Stimulated activated naive CD4-positive, alpha-beta T cell (primary cell): ENCODE measurements at places on chromosomes 11 and 22.

DNA sequence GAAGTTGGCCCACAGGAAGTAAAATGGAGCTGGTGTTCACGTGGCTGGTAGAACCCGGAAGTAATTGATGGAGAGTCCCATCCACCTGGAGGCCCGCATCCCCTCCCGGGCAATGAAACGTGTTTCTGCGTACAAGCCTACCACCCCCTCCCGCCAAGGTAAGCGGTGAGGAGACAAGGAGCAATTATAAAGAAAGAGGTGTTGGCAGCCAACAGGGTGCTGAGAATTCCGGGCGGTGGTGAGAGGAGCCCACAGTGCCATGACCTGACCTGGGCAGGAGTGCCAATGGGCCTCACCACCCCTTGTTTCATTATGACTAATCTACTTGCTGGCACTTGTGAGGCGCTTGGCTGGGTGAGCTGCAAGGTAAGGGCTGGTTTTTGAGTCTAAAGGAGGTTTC lies 83.8 kb upstream of the BID start:
- no peak for DNase-seq

DNA sequence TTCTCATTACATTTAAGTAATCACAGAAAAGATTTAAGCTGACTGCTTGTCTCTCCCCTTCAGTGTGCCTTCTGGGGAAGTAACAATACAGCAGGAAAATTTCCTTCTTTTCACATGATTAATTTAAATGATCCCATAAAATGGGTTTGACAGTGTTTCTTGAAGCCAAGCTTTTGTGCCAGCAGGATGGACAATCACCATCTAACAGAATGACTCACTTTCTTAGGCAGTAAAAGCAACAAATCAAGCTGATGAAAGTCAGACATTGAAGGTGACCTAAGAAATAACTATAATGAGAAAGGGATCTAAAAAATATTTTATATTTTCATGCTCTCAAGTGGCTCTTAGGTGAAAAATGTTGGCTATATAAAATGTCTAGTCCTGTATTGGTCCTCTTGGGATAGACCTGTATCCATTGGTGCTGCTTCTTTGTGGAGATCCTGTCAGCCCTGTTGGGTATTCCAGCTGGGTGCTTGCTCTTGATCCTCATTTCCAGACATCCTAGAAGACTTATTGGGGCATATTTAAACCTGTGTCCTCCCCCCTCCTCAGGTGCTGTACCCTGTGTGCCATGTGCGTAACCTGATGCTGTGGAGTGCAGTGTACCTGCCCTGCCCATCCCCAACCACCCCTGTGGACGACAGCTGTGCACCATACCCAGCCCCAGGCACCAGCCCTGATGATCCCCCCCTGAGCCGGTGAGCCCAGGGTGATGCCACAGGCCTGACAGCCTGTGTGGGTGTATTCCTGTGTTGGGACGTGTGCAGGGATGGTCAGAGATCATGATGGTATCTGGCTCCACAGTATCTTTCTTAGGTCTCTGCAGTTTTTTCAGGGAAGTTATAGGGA lies 62.7 kb upstream of the HORMAD2 start:
- no peak for DNase-seq

DNA sequence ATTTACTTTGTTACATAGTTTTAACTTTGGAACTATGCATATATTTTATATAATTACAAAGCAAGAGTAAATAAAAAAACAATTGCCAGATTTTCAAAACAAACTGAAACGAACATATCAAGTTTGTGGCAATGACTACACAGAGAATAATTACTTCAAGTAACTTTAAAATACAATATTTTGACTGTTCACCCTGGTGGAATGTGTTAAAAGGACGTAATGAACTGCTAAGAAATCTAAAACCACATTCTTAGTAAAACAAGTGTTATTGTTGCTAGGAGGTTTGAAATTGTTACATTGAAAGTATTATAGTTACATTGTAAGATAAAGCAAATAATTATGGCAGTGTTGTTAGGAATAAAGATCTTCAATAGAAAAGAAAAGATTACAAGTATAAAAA lies 71.4 kb downstream of the SFI1 start:
- no peak for DNase-seq

DNA sequence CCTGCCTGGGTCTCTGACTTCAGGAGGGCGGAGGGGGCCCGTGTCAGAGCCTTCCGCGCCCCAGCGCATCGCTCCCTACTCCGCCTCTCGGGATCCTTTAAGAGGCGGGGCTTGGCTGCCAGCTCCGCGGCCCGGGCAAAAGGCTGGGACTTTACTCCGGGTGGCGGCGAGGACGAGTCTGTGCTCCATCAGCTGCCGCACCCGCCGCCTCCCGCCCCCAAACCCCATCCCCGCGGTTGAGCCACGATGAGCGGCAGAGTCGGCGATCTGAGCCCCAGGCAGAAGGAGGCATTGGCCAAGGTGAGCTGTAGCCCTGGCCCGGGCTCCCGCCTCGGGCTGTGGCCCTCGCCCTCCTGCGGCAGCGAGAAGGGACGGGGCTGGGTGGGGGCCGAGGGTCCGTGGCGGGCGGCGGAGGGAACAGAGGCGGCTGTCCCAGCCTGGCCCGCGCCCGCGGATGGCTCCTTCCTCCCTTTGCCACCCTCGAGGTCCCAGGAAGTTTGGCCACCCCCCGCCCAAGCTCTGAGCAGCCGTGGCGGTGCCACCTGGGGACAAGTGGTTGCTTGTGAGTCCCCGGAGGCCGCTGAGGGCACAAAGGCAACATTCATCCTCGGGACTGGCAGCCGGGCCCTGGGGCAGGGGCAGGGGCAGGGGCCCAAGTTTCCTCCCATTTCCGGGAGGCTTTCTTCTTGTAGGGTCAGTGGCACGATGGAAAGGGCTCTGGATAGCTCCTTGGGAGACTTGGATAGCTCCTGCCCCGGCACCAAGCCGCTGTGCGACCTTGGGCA lies at the start of gene SEC14L2:
Gene SEC14L2 (plus strand): TSS at position 148 of the 785 bp plus-strand sequence. CDS start 99 bp downstream, at position 247.
- DNase-seq: no peak

- DNase-seq: peak; percentile 57
These were observed 3.4 kb downstream of the TSPAN32 start for GRCh38 chr11:2305140-2305778.

GRCh38 chr11:1460986-1461825 lies 25.4 kb downstream of the MOB2 start:
- no peak for DNase-seq

GRCh38 chr11:132111316-132111715 lies 740.9 kb downstream of the NTM start:
- no peak for DNase-seq

DNA sequence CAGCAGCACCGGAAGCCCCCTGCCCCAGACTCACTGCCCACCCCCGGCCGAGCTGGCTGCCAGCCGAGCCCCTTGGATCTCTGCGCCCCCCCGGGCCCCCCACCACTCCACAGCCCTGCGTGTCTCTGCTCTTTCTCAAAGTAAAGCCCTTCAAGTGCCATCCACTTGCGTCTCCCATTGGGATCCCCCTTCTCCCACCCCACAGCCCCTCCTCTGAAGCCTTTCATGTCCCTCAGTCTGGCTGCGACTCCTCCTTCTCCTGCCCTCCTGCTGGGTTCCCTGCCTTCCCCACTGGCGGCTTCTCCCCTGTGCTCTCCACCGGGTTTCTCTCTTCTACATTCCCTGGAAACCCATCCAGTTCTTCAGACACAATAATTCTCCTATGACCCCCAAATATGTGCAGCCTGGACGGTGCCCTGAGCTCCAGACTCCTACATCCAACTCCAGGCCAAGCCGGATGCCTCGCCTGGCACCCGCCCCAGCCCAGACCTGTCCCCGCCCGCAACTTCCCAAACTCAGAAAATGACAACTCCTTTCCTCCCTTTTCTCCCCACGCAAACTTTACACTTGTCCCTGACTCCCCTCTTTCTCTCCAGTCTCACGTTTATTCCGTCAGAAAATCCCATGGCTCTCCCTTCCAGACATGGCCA lies 108.9 kb downstream of the WNT7B start:
- no peak for DNase-seq

DNA sequence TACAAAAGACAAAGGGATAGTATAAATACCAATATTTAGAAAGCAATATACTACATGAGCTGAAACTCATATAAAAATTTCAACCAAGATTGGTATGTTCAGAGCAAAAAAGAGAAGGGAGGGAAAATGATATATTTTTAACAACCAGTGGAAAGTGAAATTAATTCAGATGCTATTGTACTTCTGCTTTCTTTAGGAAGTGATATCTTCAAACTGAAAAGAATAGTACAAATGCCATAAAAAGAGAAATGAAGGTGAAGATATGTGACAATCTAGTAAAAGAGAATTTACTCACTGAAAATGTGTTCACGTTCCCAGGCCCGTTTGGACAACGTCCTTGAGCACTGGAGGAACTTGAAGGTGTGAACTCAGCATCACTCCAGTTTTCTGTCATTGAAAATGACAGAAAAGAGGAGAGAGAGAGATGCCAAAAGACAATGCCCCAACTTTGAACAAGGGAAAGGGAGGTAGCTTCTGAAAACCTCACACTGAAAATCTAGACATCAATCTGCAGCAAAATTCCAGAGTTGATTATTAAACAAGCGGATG lies 47.5 kb downstream of the SC5D start:
- DNase-seq: no peak

GRCh38 chr11:59427068-59427382 lies 812 bp upstream of the OR5A2 start:
- no peak for DNase-seq

GRCh38 chr22:49918911-49919881 lies 762 bp downstream of the CRELD2 start:
- no peak for DNase-seq

GRCh38 chr11:37371346-37371970 lies 773.4 kb upstream of the RAG2 start:
- DNase-seq: no peak

DNA sequence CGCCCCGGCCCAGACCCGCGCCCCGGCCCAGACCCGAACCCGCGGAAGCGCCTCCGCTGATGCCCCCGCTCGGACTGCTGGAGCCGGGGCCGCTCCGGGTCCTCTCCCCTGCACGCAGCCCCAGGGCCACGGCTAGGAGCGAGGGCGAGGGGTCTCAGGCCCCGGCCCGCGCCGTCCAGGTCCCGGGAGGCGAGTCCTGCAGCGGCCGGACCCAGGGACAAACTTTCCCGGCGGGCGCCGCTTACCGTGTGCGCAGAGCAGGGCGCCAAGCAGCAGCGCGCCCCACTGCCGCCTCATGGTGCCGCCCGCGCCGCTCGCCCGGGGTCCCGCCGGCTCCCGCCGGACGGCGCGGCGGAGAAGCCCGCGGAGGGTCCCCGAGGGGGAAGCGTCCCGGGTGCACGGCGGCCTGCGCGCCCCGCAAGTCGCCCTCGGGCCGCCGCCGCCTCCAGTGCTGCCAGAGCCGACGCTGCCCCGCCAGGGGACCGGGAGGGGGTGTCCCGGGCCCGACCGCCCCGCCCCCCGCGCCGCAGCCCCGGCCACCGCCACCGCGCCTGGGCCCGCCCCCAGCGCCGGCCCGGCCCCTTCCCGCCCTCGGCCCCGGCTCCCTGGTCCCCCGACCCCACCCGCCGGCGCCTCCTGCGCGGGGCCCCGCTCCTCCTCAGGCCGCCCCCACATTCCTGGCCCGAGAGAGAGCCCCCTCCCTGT lies at the start of gene LRP4:
Gene LRP4 (minus strand): TSS at position 468 of the 705 bp plus-strand sequence. CDS start 171 bp downstream, at position 297.
- no peak for DNase-seq

DNA sequence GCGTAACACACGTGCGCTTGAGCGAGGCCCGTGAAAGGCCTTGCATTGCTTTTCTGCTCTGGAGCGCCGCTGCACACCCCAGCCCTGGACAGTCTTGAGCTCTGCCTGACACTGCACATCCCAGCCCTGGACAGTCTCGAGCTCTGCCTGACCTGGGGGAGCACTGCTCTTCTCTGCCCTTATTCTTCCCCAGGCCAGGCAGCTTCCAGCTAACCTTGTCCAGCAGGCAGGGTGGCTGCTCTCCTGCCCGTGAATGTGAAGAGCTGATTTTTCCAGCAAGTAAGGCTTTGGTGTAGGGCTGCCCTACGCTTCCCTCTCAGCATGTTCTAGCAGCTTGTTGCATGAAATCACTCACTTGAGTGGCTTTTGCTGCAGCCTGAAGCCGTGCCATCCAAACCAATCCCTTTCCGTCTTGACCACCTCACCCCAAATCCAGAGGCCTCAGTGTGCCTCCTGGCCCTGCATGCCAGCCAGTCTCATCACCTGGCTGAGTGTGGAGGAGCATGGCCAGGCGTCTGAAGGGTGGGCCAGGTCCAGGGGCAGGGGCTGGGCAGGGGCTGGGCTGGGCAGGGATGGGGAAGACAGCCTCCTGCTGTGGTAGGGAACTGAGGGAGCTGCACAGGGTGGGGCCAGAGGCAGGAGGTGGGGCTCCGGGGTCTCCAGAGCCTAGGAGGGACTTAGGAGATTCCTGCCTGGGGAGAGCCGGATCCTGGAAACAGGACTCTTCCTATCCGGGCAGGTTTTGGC lies 89.5 kb upstream of the B3GAT1 start:
- DNase-seq: no peak

GRCh38 chr11:1221848-1222311 lies 986 bp upstream of the MUC5B start:
- no peak for DNase-seq

DNA sequence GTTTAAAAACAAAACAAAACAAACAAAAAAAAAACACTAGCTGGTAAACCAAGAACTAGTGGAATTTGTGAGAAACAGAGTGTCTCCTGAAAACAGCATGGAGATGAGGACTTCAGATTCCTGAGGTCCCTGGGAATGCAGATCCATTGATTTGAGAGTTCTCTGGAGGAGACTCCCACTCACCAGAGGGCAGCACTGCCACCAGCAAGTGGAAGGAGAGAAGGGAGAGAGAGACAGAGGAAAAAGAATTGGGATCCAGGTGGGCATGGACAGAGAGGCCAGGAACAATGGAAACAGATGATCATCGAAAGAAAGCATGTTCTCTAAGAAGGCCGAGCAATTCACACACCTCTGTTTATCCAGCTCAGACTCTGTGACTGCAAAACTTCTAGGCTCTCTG lies 31.8 kb downstream of the ETS1 start:
- no peak for DNase-seq

GRCh38 chr11:1486054-1486825 lies at the start of gene MOB2:
TSS of gene MOB2 (minus strand) at chr11:1486779. CDS start at chr11:1486556, 223 bp downstream.
- DNase-seq: no peak

- no peak for DNase-seq
These were observed 516 bp downstream of the NEU3 start for GRCh38 chr11:74989260-74989638.

GRCh38 chr11:34305193-34305592 lies 52.6 kb downstream of the ABTB2 start:
- DNase-seq: no peak

- DNase-seq: no peak
These were observed 2.5 kb upstream of the TMEM223 start for GRCh38 chr11:62794201-62794775.

DNA sequence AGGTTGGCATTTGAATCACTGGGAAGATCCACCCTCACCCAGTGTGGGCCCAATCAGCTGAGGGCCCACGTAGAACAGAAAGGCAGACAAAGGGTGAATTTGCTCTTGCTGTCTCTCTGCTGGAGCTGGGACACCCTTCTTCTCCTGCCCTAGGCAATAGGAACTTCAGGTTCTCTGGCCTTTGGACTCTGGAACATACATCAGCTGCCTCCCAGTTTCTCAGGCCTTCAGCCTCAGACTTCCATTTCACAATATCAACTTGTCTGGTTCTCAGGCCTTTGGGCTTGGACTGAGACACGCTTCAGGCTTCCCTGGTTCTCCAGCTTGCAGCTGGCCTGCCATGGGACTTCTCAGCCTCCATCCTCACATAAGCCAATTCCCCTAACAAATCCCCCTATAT lies 14.7 kb upstream of the ASRGL1 start:
- DNase-seq: no peak
